ENCODE measurements at places on chromosomes 2 and 18.

DNA sequence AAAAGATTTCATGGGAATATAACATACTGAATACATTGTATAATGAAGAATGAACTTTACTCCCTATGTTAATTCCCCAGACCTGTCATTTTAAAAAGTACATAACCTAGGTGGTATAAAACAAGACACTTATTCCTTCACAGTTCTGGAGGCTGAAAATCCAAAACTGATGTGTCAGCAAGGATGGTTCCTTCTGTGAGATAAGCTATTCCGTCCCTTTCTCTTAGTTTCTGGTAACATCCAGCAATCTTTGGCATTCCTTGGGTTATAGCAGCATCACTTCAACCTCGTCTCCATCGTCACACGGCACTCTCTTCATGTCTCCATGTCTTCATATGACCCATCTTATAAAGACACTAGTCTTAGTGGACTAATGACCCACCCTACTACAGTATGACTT is 93.9 kb downstream of the ASXL2 start:
- no peak for DNase-seq

- no peak for DNase-seq
Measured at GRCh38 chr2:8659735-8660492, 21.9 kb upstream of the ID2 start.

GRCh38 chr2:165253178-165253577 is 14.0 kb downstream of the SCN2A start:
- no peak for DNase-seq

GRCh38 chr2:88074854-88075292 is 7.2 kb downstream of the SMYD1 start:
- peak; percentile 17 for DNase-seq

GRCh38 chr2:136137982-136138381 is 20.0 kb upstream of the CXCR4 start:
- DNase-seq, result no peak

DNA sequence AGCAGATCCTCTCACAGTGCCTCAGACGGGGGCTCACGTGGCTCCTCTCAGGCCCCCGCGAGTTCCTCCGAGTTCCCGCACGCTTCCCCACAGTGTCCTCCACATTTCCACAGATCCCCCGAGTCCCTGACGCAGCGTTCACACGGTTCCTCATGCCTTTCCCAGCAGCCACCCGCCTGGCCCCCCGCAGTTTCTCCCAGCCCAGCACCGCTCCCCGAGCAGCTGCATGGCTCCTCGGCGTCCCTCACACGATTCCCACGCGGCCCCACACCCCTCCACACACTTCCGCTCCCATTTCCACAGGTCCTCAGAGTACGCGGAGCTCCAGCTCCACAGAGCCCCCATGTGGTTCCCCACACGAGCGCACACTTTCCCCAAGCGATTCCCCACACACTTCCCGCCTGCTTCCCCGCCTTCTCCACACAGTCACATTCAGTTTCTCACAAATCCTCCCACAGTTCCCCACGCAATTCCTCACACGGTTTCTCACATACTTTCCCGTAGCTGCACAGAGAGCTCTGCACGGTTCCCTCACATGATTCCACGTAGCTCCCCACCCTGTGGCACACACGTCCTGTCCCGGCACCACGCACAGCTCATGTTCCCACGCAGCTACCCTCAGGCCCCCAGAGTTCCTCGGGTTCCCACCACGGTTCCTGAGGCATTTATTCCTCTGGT is 39.9 kb downstream of the KIF1A start:
- DNase-seq, result no peak

DNA sequence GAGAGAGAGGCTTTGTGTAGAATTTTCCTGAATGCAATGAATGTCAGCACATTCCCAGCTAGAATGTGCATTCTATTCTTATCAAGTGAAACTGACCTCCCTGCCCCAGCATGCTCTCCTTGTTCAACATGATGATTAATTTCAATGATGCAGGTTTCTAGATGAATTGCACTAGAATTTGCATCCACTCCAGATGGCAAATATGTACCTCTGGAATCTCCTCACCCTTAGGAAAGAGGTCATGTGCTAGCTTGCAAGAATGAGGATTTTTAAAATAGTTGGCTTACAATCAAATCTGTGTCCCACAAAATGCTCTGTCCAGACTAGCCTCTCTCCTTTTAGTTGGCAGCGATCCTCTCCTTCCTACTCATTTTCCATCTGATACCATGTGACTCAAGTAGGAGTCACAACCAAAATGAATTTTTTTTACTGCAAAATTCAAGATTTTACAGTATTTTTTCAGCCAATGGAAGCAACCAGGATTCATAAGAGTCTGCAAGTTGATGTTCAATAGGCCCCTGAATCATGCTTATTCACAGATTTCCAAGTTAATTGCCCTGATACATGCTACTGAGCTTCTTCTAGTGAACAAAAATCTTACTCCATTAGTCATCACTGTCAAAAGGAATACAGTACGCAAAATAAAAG is 21.0 kb upstream of the STAT4 start:
- peak; percentile 29 for DNase-seq

GRCh38 chr18:75121266-75121665 is 87.7 kb downstream of the PTGR3 start:
- DNase-seq, result no peak

DNA sequence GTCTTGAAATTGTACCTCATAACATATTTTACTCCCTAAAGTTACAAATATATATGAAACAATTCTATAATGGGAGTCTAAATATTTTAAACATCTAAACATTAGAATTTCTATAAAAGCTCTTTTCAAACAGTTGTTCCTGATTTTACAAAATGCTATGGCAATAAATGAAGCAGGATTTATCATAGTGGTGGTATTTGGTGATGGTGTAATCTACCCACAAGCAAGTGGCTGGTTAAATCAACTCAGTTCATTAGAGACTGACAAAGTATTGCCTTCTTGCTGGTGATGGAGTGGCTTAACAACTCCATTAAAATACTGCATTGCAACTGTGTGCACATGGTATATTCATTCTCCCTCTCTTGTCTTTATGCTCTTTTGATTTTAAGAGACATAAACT is 138.9 kb downstream of the PMAIP1 start:
- DNase-seq, result no peak

DNA sequence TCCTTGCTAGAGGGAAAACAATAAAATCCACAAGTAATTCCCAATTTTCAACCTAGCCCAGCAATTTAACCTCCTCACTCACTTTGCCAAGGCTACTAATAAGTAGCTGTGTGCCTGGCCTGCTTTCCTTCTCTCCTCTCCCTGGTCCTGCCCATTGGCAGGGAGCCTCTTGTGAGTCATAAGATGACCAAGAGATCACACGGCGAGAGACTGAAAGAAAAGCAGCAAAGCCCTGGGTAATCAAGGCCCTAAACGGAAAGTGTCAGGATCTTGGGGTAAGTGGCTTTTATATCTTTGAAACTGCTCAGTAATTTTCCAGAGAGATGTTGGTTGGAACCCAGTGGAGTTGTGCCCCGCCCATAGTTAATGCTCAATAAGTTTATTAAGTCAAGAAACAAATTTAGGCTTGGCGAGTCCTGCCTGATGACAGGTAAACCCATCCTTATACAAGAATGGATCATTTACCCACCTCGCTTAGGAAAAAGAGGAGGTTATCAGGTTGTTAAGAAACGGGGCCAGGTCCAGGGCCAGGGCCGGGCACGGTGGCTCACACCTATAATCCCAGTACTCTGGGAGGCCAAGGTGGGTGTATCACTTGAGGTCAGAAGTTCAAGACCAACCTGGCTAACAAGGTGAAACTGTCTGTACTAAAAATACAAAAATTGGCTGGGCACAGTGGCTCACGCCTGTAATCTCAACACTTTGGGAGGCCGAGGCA is 10.0 kb upstream of the ADAM17 start:
- DNase-seq, result peak; percentile 88

- peak; percentile 58 for DNase-seq
Measured at GRCh38 chr2:237693291-237693994, 66.1 kb downstream of the LRRFIP1 start.

- DNase-seq, result no peak
Measured at GRCh38 chr2:227739351-227739750, 6.3 kb upstream of the SCYGR8 start.

DNA sequence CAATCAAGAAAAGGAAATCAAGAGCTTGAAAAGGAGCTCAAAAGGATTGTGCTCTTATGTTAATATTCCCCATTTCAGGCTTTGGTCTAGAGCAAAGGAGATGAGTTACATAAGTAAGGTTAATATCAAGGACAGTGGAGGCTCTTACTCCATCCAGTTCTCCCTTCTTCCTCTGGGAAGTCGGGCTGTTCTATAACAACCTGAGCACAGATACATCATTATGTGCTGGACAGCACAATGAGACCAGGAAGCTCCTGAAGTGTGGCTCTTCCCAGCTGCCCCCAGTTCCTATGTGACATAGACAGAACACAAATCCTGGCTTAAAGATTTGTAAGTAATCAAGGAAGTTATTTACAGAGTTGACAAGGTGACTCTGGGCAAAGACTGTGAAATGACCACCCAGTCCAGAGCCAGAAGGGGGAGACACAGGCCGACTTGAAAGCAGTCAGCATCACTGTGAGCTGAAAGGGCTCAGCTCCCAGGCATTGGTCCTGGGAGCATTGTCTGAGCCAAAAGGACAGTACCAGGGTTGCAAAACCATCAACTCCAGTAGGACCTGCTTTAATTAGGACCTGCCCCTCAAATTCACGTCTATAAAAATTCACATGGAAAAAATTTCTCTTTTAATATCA is 917.6 kb upstream of the ACVR2A start:
- no peak for DNase-seq

GRCh38 chr18:2903006-2903405 is 56.2 kb downstream of the EMILIN2 start:
- peak; percentile 54 for DNase-seq

- DNase-seq, result peak; percentile 74
Measured at GRCh38 chr2:207223051-207223450, 57.3 kb upstream of the KLF7 start.

DNA sequence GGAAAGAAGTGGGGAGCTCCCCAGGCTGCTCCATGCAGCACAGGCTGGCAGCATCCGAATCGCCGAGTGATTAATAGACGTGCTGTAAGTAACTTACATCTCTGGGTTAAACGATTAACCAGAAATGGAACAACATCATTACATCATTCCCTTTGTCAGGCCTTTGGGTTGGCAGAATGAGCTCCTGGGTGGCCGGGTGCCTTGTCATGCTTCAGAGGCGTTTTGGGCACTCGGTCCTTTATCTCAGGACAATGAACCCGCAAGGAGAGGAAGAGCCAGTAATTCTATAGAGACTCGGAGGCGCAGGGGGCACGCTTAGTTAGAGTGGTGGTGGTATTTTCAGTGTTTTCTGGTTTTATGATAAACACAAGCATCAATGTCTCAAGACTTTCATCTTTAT is 146.9 kb upstream of the TPO start:
- no peak for DNase-seq

- DNase-seq, result no peak
Measured at GRCh38 chr2:173164396-173164795, 88.8 kb downstream of the MAP3K20 start.

GRCh38 chr2:169895294-169895985 is 68.2 kb downstream of the UBR3 start:
- no peak for DNase-seq

DNA sequence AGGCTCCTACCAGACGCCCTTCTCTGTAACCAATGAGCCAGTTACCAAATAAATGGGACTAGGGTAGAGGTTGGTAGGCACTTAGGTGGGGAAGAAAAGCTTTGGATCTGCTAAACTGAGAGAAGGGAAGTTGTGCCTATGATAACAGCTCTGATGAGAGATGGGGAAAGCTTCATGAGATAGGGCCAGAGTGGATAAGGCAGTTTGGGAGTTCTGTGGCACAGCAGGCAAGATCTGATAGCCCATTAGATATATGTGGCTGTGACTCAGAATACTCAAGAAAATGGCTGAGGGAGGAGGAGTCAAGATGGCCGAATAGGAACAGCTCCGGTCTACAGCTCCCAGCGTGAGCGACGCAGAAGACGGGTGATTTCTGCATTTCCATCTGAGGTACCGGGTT is 99.8 kb downstream of the PDE11A start:
- DNase-seq, result no peak

Measured in suppressor macrophage treated with lipopolysaccharide for 4 hours (primary cell).